ENCODE measurements at places on chromosomes 11 and 22.

- DNase-seq, result no peak
Measured at GRCh38 chr11:95780544-95780943, 9.0 kb downstream of the FAM76B start.

GRCh38 chr11:9075556-9075955, 15.8 kb downstream of the SCUBE2 start:
- DNase-seq, result no peak

GRCh38 chr22:22960307-22960706, 72.7 kb downstream of the IGLL5 start:
- no peak for DNase-seq

DNA sequence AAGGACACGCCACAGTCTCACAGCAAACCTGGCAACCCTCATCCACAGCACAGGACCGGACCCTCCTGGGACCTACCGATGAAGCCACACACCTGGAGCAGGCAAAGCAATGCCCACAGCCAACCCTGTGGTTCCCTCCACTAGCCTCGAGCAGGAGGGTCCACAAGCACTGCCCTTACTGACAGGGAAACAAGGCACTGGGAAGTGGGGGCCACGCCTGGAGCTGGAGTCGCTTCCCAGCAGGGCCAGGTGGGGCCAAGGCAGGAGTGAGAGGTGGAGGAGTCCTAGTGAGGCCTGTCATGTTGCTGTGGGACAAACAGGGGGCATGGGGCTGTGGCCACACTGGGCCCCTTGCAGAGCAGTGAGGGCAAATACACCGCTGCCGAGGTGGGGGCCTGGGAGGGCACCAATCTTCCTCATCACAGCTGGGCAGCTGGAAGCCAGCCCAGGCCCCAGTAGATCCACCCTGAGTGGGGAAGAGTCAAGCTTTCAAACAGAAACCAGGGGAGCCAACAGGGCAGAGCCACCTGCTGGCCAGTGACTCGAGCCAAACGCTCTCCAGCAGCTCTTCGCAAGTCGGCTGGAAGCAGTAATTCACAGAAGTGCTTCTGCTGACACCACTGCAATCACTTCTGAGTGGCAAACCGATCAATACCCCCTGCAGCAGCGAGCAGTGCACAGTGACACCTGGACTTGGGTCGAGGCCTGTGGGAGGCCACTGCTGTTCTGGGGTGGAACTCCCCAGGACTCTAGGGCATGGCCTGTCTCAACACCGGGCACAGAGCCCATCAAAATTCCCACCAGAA, 13.7 kb downstream of the SULT4A1 start:
- peak; percentile 49 for DNase-seq

GRCh38 chr11:44256673-44257291, 53.2 kb downstream of the ALX4 start:
- DNase-seq, result no peak

GRCh38 chr11:71951741-71952310, 23.0 kb downstream of the RNF121 start:
- DNase-seq, result no peak

DNA sequence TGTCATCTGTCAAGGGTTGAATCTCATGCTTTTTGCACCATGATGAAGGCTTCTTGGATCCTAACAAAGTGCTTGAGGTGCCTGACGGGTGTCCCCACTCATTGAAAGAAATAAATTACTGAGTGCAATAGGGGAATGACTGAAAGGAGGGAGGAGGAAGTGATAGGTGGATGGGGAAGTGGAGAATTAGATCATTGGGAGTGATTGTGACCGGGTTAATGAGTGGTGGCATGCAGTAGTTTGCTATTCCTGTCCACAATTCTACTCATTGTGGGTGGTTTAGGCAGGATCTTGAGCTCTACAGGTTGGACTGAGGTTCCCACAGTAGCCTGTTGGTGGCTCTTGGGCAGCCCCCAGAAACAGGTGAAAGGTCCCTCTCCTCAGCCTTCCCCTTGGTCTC, 44.3 kb downstream of the THAP12 start:
- DNase-seq, result no peak

DNA sequence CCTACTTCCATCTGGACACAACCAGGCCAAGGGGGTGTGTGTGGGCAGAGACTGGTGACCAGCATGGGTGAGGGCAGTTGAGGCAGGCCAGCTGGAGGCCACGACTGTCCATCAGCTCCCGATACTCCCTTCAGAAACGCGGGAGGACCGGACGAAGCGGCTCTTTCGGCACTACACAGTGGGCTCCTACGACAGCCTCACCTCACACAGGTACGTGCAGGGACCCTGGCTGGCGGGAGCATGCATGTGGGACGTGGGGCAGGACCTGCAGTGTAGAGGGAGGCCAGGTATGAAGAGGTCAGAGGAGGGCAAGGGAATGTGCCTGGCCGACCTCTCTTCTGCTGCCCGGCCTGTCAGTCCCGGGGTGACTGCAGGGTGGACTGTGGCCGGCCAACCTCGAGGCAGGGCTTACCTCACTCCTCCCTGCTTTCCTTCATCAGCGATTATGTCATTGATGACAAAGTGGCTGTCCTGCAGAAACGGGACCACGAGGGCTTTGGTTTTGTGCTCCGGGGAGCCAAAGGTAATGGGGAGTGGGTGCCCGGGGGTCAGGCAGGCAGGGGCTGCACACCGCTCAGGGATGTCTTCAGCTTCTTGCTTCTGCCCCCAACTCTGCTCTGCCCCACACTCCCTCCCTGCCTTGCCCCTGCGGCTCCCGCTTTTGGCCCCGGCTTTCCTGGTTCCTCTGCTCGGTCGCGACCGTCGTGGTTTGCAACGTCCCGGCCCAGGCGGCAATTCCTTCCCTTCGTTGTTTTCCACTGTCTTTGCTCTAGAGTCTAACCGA, 31.3 kb downstream of the SHANK3 start:
- DNase-seq, result no peak

DNA sequence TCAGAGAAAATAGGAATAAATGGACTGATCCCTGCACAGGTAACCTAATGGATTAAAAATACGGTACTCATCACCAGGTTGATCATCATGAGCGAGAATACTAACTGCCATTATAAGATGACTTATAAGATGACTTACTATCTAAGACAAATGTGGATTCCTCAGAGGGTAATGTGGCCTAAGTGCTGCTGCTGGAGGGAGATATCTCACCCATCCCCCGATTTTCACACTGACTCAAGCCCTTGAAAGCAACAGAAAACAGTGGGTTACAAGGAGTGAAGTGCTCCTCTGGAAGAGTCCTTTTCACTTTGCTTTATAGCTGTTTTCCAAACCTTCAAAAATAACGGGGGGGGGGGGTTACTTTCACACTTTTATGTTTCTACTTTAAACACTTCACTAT, 920 bp downstream of the TMEM218 start:
- no peak for DNase-seq

GRCh38 chr11:70423523-70424505, 25.5 kb downstream of the CTTN start:
- DNase-seq, result no peak

GRCh38 chr11:121703201-121703600, 250.4 kb upstream of the SORL1-AS1 start:
- no peak for DNase-seq

DNA sequence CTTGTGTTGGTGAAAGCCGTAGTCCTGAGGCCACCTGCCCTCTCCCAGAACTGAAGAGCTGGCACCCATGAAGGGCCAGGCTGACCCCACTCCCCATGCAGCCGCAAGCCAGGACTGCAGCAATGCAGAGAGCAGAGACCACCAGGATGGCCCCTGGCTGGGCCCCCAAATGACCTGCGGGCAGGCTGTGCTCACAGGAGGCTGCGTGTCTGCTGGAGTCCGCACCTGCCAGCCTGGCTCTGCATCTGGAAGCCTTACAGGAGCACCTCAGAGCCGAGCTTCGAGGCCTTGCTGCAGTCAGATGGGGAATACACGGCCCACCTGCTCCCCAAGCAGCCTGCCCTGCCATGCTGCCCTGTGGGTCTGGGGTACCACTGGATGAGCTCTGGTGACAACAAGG, 1336.8 kb downstream of the TBC1D22A start:
- peak; percentile 24 for DNase-seq

DNA sequence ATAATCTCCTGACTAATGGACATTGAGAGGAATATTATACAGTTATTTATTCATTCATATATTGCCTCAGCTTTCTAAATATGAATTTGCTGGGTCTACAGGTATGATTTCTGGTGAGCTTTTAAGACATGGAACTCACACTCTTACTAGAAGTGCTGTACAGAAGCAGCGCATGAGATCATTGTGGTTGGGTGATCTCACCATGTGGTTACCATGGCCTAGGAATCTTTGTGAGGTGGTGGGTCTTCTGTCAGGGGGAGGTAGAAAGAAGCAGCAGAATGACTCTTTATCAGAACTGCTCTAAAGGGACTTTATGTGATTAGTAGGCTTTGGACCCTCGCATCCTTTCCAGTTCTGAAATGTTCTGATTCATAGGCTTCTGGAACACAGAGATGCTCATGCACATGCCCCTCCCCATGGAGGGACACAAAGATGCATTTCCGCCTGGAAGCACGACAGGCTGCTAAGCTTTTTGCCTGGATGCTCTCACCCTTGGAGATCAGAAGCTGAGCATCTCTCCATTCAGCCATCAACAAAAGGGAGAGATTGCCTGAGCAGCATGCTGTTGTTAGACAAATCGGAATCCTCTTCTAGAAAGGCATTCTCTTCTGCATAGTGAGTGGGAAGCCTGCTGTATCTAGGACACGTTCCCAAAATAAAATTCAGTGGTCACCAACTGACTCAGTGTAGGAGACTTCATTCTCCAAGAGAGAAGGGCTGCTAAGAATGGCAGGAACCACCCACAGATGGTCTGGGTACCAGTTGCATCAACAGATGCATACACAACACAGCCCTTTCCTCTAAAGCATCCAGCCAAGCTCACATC, 51.3 kb downstream of the KIRREL3 start:
- no peak for DNase-seq

- no peak for DNase-seq
Measured at GRCh38 chr22:32218470-32218869, 13.6 kb upstream of the RFPL2 start.

DNA sequence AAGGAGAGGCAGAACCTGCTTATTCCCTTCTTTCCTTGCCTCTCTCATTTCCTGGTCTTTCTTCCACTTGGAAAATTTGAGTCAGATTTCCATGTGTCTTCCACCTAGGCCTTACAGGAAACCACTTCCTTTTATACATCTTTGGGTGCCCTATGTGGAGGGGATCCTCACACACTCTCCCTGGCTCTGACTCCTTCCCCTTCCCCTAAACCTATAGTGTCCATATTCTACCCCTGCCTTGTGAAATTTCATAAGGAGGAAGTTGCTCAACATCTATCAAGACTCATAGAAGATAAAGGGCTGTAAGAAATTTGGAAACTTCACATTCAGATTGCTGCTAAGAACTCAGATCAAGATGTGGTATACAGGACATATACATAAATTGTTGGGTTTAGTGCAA, 20.4 kb downstream of the TUG1 start:
- DNase-seq, result no peak

GRCh38 chr11:71336996-71337754, 84.8 kb upstream of the SHANK2 start:
- DNase-seq, result peak; percentile 8

DNA sequence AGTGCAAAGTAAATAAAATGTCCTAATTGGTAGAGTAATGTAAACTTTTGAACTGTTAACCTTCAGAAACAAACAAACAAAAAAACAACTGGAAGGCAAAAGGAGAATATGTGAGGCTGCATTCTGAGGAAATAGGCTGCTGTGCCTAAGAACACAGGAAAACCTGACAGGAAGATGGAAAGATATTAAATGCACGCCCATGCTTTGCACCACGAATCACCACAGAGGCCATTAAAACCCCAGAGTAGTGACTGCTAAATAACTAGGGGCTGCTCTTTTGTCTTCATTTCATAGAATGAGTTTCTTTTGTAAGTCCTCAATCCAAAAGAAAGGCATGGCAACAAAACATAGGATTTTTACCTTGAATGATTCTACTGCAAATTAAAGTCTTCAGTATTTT, 436.0 kb downstream of the RAB38 start:
- no peak for DNase-seq

DNA sequence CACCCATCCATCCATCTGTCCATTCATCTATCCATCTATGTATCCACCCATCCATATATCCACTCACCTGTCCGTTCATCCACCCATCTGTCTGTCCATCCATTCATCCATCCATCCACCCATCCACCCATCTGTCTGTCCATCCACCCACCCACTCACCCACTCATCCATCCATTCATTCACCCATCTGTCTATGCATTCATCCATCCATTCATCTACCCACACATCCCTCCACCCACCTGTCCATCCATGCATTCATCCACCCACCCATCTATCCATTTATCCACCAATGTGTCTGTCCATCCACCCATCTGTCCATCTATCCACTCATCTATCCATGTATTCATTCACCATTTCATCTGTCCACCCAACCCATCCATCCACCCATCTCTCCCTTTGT, 33.3 kb downstream of the NADSYN1 start:
- no peak for DNase-seq

DNA sequence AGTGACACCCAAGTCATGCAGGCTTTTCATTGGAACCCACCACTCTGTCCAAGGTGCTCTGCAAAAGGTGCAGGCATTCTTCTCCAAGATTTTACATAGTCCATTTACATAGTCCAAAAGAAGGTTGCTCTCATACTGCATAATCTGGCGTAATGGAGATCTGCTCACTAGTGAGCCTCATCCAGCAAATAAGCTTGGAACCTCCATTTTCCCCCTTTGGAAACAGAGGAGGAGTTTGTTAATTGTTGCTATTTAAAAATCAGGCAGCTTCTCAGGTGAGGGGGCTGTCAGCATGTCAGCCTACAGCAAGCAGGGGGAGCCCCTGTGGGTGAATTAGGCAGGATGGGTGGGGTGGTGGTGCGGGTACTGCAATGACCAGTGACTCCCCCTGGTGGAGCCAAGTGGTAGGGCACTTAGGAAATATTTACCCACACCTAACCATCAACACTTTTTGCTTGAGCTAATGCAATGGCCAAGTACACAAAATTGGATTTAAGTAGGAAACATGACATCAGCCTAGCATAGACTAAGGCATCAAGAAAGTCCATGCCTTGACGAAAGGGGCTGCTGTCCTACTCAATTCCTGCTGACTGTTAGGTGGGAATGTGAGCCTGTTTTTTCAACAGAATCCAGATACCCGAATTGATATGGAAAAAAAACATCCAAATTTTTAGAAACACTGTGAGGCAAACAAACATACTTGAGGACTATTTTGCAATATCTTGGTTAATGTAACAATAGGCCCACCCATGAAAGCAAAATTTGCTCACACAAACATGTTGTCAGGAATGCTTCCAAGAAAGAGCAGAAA, 64.5 kb downstream of the AMBRA1 start:
- peak; percentile 85 for DNase-seq

GRCh38 chr11:97107604-97108003, 717.8 kb downstream of the JRKL start:
- DNase-seq, result no peak

GRCh38 chr11:71336176-71336995, 84.0 kb upstream of the SHANK2 start:
- DNase-seq, result no peak

DNA sequence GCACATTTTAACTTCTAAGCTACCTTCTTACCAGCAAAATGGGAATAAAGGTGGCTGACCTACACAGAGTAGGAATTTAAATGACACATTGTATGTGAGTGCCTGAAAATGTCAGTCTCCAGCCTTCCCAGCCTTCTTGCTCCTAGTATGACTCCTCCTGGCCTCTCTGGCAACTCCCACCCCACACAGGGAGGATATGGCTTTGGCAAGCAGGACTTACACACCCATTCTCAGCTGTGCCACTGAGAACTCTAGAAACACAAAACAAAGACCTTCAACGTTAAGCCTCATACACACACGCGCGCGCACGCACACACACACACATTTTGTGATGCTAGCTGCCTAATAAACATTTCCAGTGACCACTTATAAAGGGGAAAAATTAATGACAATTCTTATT, 65.8 kb downstream of the PACSIN2 start:
- DNase-seq, result peak; percentile 23
